ENCODE measurements at places on chromosomes 7 and 10.

GRCh38 chr10:1774796-1775195, 37.5 kb upstream of the ADARB2 start:
- no peak for DNase-seq

DNA sequence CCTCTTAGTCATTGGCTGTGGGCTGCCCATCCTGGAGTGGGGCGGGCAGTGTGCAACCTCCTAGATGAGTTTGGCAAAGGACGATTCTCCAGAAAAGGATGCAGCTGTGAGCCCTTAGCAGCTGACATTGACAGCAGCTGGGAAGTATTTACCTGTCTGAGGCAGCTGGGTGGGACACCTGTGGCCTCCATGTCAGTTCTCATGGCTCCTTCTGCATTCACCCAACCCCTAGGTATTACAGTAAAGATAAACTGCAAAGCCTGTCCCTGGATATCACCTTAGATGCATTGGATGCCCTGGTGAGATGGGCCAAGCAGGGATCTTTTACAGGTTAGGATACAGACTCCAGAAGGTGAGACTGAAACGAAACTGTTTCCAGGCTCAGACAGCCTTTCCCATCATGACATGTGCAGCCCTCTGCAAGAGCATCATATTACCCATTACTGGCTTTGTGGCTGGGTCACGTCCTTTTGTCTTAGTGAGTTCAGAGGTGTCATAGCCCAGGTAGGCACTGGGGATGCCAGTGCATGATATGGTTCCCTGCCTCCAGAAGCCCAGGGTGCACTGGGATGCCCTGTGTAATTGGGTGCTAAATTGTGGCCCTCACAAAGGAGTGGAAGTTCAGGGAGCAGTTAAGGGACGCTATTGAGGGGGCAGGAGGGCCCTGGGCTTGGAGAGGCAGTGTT, 28.9 kb downstream of the MINDY4 start:
- DNase-seq = no peak

DNA sequence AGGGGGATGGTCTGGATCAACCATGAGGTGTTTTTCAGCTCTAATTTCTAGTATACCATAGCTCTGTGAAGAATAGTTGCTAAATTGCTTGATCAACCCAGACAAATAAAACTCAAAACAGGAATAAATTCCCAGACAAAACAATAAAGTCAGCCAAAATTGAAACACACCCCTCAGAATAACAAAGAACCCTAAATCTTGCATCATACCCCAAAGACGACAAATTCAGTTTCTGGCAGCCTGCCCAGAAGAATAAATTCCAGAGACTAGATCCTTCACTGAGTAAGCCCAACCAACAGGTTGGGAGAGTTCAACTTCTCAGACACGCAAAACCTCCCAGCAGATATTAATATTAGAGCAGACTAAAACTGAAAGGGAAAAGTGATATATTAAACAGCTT, 11.2 kb upstream of the SEM1 start:
- DNase-seq = no peak

- no peak for DNase-seq
Observed at GRCh38 chr7:17660116-17660515, 280.2 kb downstream of the SNX13 start.

DNA sequence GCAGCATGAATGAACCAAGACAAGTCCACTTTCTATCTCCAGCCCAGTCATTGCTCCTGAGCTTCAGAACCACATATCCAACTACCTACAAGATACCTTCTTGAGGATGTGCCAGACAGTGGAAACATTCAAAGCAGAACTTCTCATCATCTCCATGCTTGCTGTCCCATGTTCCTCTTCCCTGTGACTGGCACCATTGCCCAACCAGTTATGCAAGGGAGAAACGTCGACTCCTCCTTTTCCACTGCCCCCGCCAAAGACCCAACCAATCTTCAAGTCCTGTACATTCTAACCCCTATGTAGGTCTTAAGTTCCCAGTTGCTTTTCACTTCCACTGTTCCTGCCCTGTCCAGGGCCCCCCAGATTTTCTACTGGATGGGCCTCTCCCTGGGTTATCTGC, 225.7 kb downstream of the RPS24 start:
- no peak for DNase-seq

DNA sequence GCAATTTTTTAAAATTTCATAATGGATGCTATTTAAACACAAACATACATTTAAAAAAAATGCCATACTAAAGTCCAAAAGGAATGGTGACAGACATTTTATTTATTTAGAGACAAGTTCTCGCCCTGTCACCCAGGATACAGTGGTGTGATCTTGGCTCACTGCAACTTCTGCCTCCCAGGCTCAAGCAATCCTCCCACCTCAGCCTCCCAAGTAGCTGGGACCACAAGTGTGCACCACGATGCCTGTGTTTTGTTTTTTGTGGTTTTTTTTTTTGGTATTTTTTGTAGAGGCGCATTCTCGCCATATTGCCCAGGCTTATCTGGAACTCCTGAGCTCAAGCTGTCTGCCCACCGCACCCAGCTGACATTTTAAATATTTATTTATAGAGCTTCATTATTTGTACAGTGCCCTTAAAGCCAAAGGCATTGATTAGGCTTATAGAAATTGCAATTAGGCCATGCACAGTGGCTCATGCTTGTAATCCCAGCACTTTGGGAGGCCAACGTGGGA, 703.5 kb downstream of the AUTS2 start:
- no peak for DNase-seq

- no peak for DNase-seq
Observed at GRCh38 chr10:62248465-62248864, 20.2 kb downstream of the RTKN2 start.

DNA sequence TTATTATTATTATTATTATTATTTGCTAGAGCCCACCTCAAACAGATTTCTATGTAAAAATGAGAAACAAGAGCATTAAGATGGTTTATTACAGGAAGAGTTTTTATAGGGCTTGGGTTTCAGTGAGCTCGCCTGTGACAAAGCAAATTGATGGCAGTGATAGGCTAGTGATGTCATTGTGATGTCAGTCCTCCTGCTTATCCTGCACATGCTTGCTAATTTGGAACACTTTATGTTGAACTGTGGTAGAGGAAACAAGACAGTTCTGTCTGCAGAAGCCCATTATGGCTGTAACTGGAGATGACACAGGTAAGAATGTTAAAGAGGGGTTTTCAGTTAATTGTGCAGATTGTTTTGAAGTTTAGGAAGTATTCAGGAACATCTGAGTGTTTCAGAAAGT, 68.3 kb downstream of the CREM start:
- no peak for DNase-seq

DNA sequence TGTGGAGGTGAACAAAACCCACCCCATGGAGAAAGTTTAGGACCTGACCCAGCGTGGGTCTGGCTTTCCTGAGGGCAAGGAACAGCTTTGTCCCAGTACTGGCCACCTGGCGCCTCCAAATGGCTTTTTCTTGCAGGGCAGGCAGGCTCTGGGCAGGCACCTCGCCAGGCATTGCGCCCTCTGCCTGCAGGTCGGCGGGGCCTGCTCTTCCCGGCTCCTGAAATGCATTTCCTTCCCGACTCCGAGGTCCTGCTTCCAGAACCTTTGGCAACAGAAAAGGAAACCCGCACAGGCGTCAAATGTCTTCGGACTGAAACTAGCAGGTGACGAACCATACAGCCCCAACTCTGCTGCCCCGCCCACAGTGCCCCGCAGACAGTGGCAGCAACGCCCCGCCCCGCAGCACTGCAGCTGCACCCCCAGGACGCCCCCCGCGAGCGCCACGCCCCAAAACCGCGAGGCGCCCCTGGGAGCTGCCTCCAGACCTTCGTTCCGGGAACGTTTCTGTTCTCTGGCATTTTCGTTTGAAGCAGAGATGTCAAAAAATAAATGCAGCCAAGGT, 65.5 kb downstream of the C10orf143 start:
- no peak for DNase-seq

DNA sequence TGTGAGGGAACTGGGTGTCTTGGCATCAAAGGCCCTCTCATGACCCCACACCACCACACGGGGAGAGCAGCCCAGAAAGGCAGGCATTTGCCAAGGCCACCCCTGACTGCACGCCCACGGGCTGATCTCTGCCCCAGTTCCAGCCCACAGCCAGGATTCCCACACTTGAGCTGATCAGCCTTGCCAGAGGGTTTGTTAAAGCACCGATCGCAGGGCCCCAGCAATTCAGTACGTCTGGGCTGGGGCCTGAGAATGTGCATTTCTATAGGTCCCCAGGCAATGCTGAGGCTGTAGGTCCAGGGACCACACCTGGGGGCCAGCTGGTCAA, 103.9 kb downstream of the TNS3 start:
- DNase-seq = no peak

- DNase-seq = no peak
Observed at GRCh38 chr10:4240608-4241197, 455.7 kb upstream of the KLF6 start.

DNA sequence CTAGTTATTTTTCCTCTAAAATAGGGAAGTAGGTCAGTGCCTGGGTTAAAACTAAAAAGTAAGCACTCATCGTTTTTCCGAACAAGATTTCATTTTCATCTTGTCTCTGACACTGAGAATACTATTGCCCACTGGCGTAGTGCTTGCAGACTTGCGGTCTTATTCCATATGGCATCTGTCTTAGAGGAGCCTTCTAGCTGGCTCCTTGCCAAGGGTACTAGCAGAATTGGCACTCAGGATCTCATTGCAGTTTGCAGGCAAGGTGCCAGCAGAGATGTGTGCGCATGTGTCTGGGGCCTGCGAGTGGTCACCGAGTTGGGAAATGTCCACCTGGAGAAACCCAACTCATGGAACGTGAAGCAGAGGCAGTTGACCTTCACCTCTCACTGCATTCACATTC, 143.4 kb downstream of the CELF2 start:
- no peak for DNase-seq

- no peak for DNase-seq
Observed at GRCh38 chr7:143367972-143368371, 5.5 kb upstream of the FAM131B start.

- DNase-seq = no peak
Observed at GRCh38 chr7:7965301-7965700, 3.3 kb upstream of the GLCCI1 start.

DNA sequence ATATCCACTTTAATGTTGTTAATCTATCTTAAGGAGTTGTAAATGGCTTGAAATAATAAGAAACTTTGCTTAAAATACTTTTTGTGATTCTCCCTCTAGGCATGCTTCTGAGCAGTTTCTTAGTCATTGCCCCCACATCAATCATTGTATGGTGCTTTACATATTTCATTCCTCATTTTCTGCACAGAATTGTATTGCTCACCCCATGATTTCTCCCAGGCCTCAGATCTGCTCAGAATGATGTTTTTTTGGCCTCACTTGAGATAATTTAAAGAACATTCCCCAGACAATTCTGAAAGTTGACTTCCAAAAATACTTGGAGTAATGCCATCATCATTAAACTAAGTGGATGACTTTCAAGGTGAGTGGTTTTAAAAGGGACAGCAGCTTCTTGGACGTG, 82.1 kb upstream of the PRPS1L1 start:
- DNase-seq = no peak

- no peak for DNase-seq
Observed at GRCh38 chr7:18762189-18762588, 266.6 kb downstream of the HDAC9 start.

- DNase-seq = no peak
Observed at GRCh38 chr10:128631801-128632241, 505.6 kb upstream of the MKI67 start.

DNA sequence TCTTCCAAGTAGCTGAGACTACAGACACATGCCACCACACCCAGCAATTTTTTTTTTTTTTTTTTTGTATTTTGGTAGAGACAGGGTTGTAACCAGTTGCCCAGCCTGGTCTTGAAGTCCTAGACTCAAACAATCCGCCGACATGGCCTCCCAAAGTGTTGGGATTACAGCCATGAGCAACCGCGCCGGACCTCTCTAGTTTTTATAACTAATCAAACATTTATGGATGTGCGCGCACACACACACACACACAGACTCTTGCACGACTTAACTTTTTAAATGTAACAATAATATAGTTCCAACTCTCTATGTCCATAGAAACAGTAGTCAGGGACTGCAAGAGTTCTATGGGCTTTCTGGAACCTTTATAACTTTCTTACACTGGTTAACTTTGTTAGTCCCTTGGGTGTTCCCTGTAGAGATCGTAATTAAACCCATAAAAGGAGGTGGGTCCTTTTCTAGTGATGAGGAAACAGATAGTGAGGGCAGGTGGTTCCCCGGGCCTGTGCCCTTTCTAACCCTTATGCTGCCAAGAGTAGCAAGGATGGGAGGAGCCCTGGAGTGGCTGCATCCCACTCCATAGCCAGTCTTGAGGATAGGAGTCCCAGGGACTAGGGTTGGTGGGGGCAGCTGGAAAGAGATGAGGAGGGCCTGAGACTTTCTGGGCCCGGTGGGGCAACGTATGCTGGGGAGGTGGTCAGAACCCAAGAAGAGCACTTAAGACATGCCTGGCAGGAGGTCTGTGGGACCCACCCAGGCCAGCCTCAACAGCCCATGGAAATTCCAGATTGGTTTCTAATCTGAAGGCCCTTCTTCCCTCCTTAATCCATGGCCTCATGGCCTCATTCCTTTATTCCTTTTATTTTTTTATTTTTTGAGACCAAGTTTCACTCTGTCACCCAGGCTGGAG, 8.6 kb downstream of the MARVELD1 start:
- no peak for DNase-seq

GRCh38 chr10:113427236-113427735, 125.6 kb upstream of the HABP2 start:
- DNase-seq = no peak

DNA sequence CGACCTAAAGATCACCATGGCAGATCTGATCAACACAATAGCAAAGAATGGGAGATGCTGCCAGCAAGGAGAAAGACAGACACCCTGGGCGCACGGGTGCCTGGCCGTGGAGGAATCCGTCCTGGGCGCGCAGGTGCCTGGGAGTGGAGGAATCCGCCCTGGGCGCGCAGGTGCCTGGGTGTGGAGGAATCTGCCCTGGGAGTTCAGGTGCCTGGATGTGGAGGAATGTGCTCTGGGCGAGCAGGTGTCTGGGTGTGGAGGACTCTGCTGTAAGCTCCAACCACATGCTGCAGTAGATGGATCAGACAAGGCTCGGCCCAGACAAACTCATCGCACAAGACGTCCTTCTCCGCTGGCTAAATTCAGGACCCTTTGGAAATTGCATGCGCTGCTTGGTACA, 346.3 kb upstream of the ADARB2 start:
- DNase-seq = no peak

DNA sequence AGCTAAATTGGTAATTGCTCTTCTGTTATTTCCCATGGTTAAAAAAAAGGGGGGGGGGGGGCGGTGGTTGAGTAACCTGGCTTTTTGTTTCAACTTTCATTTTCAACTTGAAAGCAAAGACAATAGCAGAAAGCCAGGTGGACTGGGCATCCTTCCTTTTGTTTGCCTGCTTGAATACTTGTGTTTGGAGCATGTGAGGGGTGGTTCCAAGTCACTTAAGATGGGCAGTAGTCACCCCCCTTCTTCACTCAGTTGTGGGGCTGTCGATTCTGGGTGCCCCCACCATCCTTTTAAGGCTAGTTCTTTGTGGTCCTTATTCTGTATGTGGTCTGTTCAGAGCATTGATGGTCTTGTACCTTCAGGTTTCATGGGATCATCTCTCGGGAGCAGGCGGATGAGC, 165.6 kb upstream of the PRR15 start:
- no peak for DNase-seq

- DNase-seq = no peak
Observed at GRCh38 chr7:96521068-96521894, 188.4 kb downstream of the SEM1 start.

- DNase-seq = no peak
Observed at GRCh38 chr7:47080816-47081215, 501.1 kb downstream of the TNS3 start.

Measured in stimulated activated CD8-positive, alpha-beta memory T cell treated with anti-CD3 and anti-CD28 coated beads, Interleukin-2, amount 100 ng/mL, for 1 hour (primary cell).